ENCODE measurements at places on chromosomes 4 and X.

DNA sequence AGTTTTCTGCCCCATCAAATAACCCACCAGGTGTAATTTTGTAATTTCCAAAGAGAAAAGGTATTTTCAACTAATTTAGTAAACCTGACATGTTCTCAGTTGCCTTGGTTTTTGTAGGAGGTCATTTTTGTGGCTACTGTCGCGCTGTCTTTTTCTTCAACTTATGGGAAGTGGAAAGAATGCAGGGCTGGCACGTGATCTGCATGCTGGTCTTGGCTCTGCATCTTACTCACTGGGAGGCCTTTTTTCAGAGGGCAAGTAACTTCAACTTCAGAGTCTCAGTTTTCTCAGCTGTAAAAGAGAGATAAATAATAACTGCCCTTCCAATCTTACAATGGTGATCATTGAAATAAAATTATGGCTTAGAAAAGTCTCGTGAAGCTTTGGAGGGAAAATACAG lies 109.9 kb upstream of the SMIM10 start:
- no peak for DNase-seq

DNA sequence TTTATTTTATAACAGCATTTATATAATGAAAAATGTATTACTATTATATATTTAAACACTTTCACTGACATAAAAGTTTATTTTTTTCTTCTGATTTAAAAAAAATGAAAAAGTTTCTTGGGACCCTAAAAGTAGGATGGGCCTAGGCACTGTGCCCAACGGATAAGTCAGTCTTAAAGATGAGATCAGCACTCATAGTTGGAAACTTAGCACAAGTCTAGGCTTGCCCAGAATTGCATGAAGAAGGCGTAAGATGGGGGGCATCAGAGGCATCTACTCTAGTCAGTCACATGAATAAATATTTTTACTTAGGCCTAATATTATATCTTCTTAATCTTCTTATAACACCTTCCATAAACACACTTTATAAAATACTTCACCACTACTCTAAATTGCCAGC lies 306.7 kb upstream of the GRID2 start:
- DNase-seq, result no peak

DNA sequence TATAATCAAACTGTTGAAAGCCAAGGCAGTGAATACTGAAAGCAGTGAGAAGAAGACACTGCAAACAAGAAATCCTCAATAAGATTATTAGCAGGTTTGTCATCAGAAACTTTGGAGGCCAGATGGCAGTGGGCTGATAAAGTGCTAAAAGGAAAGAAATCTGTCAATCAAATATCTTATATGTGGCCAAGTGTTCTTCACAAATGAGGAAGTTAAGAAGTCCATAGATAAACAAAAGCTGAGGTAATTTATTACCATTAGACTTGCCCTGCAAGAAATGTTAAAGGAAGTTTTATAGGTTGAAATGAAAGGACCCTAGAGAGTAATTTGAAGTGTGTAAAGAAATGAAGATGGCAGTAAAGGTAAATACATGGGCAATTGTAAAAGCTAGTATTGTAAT lies 586.6 kb downstream of the RAPGEF2 start:
- DNase-seq, result no peak

DNA sequence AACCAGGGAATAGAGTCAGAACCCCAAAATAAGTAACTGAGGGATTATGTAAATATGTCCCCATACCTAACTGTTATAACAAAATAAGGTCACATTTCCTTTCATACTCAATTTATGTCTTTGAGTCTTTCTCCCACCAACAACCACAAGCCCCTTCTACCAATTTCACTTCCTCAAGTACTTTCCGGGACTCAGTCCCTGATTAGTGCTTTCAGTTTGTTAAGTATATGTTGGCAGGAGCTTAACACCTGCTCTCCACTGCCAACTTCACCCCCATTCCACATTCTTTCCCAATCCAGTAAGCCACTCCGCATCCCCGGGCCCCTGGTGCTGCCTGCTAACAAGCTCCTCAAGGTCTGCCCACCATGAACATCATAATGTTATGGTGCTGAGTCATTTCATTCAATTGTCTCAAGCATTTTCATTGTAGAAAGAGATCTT lies 71.3 kb upstream of the SPRY1 start:
- no peak for DNase-seq

DNA sequence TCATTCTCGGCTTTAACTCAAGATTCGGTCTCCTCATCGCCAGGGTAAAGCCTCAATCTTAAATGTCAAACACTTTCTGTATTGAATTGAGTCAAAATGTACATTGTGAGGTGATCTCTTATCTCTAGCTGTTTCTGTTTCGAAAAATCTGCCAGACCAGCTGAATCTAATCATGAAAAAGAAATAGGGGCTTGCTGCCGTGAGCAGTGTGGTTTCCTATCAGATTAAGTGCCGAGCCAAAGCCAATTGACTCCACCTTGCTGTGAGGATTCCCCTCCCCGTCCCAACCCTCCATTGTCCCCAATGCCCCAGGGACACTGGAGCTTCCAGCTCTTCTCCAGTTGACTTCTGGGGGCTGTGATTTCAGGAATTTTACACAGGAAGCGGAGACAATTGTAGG lies 12.5 kb upstream of the CRLF2 start:
- DNase-seq, result no peak

DNA sequence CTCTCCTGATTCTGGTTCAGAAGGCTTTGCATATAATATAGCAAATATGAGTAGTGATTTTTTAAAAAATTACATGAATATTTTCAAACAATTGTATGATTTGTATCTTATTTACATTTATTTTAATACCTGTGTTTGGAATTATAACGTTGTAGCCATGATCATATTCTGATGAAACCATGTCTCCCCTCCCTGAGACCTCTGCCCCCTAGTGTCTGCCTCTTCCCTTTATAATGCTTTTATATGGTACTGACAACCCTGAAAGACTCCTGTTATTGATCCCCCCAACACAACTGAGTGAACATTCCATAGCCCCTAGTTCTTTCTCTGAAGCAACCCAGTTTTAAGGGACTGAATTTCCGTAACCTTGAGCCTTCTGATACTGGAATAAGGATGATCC lies 187.4 kb downstream of the SOX3 start:
- DNase-seq, result no peak

DNA sequence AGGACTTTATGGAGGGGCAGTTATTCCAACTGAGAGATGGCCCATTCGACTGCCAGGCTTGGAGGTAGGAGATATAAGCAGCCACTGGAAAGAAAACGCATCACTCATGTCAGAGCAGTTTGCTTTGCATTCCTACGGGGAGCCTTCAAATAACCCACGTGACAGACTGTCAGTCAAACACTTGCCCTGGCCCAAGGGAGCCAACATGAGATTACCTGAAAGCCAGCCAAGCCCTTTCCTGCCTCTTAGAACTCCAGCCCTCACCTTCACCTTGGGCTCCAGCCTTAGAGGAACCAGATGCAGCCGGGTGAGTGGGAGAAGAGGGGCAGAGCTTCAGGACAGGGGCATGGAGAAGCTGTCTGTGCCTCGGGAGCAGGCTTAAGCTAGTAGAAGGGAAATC lies 95.3 kb upstream of the CXCL13 start:
- DNase-seq, result no peak

DNA sequence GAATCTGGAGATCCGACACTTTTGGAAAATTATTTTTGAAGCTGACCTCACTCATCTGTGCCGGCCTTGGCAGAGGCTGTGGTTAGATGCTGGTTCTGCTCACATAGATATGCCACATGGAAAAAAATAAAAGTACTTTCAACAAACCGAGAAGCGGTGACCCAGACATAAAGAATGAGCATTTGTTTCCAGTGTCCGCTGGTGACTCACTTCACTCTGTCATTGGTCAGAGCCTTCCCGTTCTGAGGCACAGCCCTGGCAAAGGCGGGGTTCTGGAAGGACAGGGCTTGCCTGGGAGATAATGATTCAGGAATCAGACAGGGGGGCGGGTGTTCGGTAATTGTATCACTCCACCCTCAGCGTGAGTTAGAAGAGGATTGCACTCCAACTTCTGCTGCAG lies 172.4 kb upstream of the MXRA5 start:
- DNase-seq, result peak; percentile 97

DNA sequence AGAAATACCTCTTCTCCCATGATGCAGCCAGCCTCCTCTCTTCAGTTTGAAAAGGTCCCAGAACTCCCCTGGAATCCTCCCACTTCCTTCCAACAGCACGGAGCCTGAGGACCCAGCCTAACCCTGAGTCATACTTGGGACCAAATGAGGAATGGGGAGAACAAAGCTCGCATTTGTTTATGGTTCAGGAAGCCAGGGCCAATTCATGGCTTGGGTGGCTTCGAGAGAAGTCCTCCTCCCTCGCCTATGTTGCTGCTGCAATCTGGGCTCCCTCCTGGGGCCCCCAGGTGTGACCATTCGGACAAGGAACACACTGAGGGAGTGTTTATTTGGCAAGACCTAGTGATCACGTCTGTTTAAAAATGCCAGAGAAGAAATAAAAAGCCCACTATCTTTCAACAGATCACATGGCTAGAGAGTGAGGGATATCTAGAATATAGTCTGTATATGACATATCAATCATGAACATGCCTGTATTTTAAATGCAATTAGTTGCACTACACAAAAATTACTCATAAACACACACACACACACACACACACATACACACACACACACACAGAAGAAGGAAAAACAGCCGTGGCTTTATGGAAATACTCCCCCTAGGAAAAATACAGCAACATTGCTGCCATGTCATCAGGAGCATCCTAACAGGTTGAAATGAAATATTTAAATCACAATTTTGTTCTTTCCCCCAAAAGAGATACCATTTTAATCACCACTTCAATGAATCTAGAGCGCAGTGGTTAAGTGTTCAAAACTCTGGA lies 155.7 kb upstream of the MAP3K15 start:
- DNase-seq, result peak; percentile 58

DNA sequence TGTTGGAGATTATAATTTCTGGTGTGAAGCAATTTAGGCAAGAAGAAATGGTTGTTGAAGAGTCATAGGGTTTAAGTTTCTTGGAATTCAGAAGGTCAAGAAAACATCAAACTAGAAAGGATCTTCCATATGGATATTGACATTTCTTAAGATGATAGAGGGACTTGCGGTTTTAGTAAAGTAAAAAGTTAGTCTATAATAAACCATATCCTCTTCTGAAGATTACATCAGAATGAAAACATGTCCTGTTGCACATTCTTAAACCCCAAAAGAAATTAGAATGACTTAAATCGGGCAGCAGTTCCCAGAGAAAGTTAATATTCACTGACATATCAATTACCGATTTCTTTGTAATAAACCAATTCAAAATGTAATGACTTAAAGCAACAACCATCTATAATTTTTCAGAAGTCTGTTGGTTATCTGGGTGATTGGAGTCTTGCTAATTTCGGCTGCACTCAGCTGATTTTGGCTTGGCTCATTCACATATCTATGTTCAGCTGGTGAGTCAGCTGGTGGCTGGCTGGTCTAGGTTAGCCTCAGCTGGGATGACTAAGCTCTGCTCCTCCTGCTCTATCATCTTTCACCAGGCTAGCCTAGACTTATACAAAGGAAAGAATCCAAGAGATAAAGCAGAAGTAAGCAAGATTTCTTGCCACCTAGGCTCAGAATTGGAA lies 24.4 kb upstream of the DYNLT3 start:
- DNase-seq, result peak; percentile 67

DNA sequence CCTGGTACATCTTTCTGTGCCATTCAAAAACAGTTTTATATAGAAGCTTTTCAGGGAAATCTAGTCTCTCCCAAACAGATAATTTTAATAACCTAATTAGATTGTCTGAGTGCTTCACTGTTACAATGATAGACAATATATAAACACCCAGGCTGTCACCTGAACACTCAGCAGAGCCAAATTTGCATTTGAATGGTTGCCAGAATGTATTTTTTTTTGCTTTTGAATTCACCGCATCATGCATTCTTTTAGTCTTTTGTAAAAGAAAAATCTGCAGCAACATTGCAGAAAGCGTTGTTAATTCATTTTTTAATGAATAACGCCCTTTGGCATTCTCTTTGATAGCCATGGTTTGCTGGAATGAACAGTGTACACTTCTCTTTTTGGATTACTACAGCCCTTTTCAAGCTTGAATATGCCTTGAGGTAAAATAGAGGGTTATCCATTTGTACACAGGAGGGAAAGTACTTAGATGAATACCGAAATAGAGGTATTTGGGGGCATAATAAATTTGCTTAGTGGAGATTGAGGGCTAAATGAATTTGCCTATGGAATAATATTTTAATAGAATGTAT lies 175.0 kb upstream of the EPHA5 start:
- no peak for DNase-seq

DNA sequence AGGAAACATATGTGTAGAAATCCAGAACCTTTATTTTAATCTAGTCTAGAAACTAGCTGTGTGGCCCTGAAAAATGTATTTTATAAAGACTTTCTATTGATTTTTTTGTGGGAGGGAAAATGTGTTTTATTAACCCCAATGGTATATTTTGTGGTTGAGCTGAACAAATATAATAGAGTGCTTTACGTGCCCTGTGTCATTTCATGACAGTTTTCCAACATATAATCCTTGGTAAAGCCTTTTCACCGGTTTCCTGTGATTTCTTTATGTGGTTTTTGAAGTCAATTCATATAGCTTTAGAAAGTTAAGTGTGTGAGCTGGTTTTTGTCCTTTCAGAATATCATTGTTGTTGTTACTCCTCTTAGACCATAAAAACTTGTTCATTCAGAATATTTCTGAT lies 375.7 kb downstream of the ADGRL3 start:
- DNase-seq, result no peak

DNA sequence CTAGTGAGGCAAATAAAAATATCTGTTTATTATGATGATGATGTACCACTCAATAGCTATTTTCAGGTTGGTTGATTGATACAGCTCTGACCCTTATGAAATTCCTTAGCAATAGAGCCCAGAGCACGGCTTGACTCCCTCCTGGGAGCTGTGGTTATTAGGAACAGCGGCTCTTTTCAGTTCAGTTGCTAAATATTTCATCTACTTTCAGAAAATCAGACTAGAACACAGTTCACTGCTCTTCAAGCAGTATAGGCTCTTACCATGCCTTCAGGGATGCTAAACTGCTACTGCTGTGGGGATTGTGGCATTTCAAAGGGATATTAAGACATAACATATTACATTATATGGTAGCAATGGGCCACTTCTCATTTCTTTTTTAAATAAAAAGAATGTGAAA lies 218.8 kb downstream of the SNCA start:
- no peak for DNase-seq

- no peak for DNase-seq
These were observed 156.6 kb downstream of the PPP3CA start for GRCh38 chr4:101190751-101191150.

- peak; percentile 31 for DNase-seq
These were observed 43.2 kb downstream of the GALNT7 start for GRCh38 chr4:173211838-173212237.

DNA sequence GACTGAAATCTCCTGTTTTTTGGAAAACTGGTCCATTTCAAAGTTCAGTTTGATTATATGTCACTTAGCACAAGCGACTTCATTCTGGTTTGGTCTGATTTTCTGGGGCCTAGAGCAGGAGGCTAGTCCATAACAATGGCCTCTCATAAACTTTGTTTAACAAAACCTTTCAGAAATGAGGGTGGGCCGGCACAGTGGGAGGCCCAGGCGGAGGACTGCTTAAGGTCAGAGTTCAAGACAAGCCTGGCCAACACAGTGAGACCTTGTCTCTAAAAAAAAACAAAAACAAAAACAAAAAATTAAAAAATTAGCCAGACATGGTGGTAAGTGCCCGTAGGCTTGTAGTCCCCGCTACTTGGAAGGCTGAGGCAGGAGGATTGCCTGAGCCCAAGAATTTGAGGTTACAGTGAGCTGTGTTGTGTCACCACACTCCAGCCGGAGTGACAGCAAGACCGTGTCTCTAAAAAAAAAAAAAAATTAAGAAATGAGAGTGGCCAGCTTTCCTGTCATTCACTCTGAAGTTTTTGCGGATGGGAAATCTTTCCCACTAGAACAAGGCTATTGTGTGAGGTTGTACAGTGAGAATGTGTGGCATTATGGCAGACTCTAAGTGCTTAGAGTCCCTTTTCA lies 1.2 kb upstream of the PLAC8 start:
- no peak for DNase-seq
